Stimulated activated CD4-positive, alpha-beta T cell treated with anti-CD3 and anti-CD28 coated beads, Interleukin-12 subunit alpha, Interleukin-12 subunit beta, amount 100 ng/mL, for 48 hours (primary cell): ENCODE measurements at places on chromosomes 13 and 19.

DNA sequence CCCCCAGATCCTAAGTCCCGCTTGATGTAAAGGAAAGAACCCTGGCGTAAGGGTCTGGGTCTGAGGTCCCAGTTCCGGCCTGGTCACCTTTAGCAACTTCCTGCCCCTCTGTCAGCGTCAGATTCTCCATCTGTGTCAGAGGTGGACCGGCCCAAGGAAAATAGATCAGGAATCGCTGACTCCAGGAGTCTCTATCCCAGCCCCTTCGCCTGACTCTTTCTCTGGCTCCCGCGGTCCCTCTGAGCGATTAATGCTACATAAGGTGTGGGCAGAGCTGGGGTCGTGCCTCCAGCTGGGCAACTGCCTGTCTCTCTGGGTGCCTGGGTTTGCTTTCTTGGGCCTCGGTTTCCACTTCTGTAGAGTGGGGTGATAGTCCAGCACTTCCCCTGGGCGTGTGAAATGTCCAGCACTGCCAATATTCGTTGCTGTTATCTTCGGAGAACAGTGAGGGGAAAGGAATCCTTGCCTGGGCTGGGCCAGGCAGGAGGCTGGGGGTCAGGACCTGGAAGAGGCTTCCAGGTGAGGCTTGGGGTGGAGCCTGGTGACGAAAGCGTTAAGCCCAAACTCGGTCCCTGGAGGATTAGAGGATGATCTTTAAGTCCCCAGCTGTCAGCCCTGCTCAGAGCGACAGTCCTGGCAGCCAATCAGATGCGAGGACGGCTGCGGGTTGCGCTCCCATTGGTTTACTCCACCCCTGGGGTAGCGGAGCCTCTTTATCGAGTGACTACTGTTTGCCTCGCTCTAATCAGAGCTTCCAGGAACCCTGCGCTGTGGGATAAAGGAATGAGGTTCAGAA, 767 bp downstream of the ABCA7 start:
- peak; percentile 87 for DNase-seq

- DNase-seq: peak; percentile 32
Observed at GRCh38 chr19:12788682-12789097, 2.6 kb upstream of the JUNB start.

DNA sequence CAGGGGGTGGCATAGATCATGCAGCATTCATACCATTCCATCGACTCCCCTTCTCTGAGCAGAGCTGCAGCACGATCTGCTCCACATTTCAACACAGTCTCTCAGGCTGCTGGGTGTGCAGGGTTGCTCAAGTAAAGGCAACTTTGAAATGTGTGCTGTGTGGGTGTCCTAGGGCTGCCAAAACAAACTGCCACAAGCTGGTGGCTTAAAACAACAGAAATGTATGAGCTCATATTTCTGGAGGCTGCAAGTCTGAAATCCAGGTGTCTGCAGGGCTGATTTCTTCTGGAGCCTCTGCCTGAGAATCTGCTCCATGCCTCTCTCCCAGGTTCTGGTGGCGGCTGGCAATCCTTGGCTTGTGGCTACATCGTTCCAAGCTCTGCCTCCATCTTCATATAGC, 63.7 kb upstream of the WDFY2 start:
- DNase-seq: no peak

DNA sequence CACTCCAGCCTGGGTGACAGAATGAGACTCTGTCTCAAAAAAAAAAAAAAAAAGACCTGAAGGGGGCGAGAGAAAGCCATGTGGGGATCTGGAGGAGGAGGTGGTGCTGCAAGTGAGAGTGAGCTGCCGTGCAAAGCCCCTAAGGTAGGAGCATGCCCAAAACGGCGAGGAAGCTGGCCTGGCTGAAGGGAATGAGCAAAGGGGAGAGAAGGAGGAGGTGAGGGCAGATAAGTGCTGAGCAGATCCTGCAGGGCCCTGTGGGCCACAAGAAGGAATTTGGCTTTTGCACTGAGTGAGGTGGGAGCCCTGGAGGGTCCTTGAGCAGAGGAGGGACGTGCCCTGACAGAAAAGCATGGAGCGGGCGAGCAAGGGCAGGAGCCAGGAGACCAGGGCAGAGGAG, 19.4 kb upstream of the ADGRE5 start:
- DNase-seq: no peak

GRCh38 chr19:46659151-46660007, 1.6 kb downstream of the DACT3 start:
- DNase-seq: no peak

DNA sequence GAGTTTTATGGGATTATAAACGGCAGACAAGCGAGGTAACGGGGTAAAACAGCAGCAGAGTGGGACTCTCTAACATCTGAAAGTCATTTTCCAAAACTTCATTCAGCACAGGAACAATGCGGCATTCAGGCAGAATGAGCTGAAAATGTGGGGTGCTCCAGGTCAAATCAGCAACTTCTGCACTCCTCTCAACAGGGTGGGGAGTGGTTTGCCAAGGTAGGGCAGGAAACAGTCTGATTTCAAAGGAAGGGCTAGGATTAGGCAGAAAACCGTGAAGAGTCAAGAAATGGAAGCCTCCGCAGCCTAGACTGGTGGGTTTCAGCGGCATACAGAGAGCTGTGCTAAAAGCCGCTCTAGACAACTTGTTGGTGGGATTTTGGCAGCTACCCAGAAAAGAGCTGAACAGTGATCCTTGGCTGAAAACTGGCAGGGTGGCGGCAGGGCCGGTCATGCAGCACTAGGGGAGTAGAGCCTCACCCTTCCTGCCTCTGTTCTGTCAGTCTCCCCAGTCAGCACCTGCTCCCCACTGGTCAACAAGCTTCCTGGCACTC, 154.2 kb upstream of the KLF12 start:
- no peak for DNase-seq

- no peak for DNase-seq
Observed at GRCh38 chr19:35249146-35249847, 495 bp downstream of the LSR start.

DNA sequence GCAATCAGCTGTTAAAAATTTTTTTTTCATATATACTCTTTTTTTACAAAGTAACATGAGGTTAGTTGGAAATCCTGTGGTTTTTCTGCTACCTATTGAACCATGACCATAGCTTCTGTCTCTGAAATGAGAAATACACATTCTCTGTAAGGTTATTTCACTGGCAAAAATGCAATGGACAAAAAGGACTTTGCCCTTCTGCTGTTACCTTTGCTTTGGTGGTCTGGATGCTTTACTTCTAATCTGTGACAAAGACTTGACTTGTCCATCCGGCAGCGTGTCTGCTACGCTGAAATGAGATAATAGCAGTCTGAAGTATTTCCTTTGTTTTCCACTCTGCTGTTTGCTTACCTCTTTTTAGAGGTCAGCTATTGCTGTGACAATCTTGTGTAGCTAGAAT, 412.8 kb downstream of the SLITRK6 start:
- no peak for DNase-seq

- no peak for DNase-seq
Observed at GRCh38 chr19:4749870-4750590, 26.4 kb upstream of the DPP9 start.

GRCh38 chr19:51368366-51369282, at the start of gene CLDND2:
CLDND2 (minus strand) TSS chr19:51369003; CDS start chr19:51368577, 426 bp downstream.
- DNase-seq: no peak

GRCh38 chr13:102609696-102610095, 12.9 kb downstream of the TPP2 start:
- no peak for DNase-seq

GRCh38 chr13:49749848-49750247, 42.6 kb downstream of the KPNA3 start:
- no peak for DNase-seq

DNA sequence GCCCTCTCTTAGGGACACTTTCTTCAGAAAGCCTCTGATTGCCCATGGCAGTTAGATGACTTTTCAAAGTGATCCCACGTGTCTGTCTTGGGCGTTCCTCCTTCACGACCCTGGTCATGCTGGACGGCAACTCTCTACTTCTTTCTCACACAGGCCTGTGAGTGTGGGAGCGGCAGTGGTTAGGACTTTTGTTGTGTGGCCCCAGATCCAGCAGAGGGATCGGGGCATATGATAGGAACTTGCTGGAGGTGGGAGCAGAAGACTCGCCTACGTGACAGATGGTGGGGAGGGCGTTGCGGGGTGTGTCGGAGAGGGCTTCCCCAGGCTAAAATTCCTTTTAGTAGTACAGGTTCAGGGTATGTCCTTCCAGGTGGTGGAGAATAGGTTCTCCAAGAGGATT, 289.5 kb upstream of the MAB21L1 start:
- no peak for DNase-seq

DNA sequence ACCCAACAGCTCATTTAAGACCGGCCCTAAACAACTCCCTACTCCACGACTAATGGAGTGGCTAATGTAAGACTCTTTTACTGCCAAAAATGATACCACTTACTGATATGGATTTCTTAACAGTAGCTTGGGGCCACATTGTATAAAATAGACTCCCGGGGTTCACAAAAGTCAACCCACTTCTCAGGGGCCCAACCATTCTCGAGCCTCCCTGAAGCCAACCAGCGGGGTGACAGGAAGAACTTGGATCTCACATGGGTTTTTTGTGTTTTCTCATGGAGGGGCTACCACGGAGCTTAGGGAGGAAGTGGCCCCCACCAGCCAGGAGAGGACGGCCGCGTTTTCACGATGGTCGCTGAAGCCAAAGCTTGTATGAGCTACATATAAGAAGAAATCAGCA, 8.1 kb downstream of the MCF2L start:
- DNase-seq: no peak

DNA sequence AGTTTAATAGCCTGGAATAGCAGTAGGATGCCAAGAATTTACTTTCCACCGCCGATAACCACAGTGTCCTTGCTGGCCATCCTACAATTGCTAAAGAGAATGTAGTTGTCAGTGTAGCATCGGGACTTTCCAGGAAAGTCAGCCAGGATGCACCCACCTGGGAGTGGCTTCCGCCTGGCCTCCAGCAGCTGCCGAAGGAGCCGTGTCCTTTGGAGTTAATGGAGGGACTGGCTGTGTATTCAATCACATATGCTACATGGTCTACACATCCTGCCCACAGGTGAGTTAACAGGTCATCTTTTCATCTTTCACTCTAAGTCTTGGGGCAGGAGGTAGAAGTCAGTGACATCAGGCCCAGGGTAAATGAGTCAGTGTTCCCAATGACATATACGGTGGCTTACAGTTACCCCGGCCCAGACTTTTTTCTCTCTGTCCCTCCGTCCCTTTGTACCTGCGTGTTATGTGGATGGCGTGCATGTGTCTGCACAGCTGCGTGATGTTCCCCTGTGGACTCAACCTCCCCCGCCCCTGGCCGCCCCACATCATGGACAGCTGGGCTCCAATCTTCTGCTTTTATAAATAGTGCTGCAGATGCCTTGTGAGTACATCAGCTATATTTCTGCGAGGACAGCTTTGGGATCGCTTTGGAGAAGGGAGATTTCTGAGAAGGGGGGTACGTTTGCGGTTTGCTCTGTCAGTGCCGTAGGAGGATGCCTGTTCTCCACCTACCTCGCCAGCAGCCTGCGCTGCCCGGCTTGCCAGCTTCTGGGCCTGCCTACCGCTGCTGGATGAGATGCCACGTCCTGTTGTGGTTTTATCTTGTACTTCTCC, 63.1 kb downstream of the ATP11A start:
- DNase-seq: no peak

DNA sequence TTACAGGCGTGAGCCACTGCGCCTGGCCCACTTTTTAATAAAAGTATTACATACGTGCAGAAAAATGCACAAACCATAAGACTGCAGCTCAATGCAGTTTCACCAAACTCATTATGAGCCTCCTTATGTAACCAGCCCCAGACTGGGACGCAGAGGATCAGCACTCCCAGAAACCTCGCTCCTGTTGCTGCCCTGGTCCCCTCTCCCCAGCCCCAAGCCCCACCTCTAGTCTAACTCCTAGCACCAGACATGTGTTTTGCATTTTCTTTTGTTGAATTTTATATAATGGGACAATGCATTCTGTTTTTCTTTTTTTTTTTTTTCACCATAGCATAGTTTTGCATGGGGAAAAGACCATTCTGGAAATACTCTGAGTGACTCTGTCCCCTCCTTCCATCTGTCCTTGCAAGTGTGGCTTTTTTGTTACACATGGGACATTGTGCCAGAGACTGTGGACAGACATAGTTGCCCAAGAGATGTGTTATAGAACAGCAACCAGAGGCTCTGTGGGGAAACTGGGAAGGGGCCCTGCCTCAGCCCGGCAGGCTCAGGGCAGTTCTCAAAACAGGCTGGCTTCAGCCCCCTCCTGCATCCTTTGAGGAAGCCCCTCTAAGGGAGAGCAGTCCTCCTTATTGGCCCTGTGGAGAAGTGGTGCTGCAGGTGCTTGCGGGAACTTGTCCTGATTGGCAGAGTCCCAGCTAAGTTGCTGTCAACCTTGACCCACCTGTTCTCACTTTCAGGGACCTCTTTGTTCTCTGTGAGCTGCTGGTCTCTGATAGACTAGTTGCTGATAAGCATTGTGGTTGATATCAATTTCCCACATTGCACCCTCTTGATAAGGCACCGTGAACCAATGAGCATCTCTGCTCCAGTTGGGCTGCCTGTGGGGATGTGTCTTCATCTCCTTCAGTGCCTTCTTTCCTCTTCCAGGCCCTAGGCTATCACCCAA, 13.8 kb upstream of the OLFM4 start:
- no peak for DNase-seq

DNA sequence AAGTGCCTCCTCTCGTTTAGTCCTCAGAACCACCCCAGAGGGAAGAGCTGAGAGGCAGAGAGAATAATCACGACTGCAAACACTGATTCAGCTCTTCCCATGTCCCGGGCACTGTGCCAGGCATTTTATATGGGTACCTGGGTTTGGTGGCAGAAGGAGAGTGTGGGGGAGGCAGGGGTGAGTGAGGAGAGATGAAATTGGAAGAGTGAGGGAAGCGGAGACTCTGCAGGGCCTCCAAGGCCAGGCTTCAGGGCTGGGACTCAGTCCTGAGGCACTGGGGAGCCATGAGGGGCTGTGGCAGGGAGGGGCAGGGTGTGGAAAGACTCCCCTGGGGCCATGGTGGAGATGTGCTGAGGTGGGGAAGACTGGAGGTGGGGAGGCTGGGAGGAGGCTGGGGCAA, 8.7 kb downstream of the SYNGR4 start:
- DNase-seq: no peak
